ENCODE measurements at places on chromosomes 2 and 18.

DNA sequence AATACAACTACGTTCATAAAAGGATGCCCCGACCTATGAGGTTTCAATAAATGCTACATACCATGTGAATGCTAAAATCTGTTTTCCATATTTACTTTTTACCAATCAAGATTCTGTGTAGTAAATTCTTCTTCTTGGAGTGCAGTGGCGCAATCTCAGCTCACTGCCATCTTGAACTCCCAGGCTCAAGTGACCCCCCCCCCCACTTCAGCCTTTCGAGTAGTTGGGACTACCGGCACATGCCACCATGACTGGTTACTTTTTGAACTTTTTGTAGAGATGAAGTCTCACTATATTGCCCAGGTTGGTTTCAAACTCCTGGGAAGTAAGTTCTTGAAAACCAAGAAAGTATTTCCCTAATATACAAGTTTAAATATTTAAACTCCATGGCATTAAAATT is 14.4 kb upstream of the USP34 start:
- DNase-seq, result no peak

DNA sequence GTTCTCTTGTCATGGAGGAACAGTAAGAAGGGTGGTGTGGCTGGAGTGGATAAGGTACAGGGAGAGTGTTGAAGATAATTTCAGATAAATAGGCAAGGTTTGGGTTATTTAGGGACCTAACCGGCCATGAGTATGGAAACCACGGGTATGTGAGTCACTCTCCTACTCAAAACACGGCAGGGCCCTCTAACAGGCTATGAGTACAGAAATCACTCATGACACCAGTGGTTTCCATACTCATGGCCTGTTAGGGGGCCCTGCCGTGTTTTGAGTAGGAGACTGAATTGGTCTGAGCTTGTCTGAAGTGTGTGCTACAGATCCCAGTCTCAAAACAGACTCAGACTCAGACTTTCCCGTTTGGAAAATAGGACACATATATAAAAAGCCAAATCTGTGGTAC is 428.4 kb upstream of the HNMT start:
- DNase-seq, result no peak

GRCh38 chr2:201414099-201415023 is 36.9 kb downstream of the TRAK2 start:
- DNase-seq, result peak; percentile 45

DNA sequence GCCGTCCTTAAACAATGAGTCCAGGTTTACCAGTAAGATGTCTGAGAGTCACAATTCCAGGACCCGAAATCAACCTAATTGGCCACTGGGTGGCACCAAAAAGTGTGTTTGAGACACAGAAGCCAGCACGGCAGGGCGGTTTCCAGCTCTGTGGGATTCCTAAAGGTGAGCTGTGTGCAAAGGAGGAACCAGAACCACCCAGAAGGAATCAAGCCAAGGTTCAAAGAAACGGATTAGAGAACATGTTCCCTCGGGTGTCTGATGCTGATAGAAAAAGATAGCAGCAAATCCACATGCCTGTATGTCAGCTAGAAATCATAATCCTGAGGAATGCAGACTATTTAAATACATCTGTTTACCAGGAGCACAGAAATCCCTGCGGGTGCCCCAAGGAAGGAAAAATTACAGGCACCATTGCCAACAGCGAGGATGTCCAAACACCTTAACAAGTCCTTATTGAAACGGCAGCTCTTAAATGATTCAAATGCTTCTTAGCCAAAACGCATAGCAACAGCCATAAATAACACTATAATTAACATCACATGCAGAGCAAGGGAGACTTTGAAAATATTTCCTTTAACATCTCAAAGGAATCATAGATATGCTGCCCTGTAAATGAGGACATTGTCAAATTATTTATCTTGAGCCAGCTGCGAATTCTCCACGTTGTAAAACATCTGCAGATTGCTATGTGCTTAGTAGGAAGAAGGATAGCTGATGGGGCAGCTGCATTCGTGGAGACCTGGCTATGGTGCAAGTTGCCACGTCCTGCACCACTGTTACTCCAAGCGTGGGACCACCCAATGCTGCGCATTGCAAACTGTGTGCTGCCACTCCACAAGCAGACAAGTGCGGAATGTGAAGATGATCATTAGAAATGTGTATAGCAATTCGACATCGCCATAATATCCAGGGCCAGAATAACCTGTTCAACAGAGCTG is 318.7 kb upstream of the NCKAP5 start:
- peak; percentile 78 for DNase-seq

DNA sequence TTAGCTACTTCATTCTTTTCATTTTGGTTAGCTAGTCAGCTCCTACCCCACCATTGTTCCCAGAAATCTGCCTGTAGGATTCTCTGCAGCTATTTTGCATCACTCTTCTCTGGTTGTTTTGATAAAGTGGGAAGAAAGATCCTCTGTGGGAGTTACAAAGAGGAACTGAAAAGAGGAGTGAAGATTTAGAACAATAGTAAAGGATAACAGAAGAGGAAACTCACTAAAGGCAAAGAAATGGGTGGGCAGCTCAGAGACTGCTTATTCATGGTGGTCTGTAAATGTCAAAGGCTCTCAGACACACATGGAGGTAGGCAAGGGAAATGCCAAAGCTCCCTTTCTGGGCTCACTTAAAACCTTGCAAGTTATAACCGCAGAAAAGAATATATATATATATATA is 17.2 kb upstream of the CD207 start:
- no peak for DNase-seq

- no peak for DNase-seq
These were observed 111.9 kb downstream of the CCDC85A start for GRCh38 chr2:56295666-56296065.

GRCh38 chr2:226965376-226965775 is 129.5 kb downstream of the RHBDD1 start:
- no peak for DNase-seq

DNA sequence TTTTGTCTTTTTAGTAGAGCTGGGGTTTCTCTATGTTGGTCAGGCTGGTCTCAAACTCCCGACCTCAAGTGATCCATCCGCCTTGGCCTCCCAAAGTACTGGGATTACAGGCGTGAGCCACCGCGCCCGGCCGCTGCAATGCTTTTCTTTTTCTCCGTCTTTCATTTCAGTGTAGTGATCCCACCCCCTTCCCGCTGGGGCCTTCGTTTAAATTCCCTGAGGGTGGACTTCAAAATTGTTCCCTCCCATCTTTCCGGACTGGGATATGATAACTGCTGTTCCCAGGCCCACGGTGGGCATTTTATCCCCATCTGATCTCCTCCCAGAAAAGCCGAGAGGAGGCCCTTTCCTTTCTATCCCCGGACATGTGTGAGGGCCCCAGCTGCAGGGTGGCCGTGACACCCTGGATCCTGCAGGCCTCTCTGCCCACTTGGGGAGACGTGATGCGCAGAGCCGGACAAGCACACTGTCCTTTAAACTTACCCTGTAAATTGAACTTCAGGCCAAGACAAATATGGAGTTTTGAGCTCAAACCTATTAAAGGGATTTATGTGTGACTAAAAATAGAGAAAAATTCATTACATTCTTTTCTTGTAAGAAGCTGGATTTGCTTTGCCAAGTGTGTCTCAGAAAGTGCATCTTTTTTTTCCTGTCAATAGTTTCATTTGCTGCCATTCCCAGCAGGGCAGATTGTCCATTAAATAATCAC is 54.5 kb upstream of the AFF3 start:
- no peak for DNase-seq

DNA sequence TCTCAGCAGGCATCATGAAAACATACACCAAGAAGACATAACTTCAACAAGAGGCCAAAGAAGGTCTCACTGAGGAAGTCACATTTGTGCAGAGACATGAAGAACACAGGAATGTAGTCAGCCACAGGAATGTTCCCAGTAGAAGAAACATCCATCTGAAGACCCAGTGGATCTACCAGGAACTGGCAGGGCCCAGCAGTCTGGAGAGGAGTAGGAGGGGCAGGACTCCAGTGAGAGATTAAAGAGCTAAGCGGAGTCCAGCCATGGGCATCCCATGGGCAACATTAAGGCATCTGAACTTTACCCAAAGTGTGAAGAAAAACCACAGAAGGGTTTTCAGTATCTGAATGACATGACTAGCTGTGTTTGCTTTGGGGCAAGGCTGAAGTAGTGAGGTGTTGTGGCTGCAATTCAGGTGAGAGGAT is 103.1 kb downstream of the UPP2 start:
- no peak for DNase-seq

DNA sequence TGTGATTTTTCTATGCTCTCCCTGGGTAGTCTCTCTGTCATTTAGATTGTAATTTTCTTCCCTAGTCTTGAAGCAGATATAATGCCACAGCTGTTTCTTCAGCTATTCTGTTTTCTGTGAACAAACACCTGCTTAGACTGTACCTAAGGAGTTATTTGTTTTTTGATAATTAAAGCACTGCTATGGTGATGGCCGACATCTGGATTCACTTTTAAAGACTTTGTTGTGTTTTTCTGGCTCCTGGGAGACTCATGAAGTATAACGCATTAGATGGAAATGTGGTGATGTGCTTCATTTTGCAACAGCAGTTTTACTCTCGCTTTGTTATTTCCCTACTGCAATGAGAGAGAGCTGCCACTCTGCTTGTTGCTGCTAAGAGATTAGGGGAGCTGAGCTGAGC is 15.7 kb upstream of the C2orf69 start:
- DNase-seq, result no peak
